Activated CD4-positive, alpha-beta memory T cell treated with anti-CD3 and anti-CD28 coated beads for 36 hours (primary cell): ENCODE measurements at places on chromosomes 7 and 10.

DNA sequence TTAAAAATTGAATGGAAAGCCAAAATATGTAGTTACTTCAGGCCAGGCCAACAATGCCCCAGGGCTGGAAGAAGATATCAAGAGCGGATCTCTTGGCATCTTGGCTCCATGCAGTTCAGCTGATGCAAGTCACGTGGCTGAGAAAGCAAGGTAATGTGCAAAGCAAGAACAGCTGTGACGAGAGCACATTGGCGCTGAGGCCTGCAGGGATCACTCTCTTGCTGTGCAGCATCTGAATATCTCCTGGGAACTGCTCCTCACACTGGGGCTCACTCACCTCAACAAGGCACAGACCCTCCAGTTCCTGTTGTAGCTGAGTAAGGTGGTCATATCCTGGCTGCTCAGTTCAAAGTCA, 14.0 kb downstream of the AKR1B1 start:
- H3K27ac ChIP-seq = no peak overlapping the region
- no peak for DNase-seq
- no peaks in the 10 kb centered on the region for H3K4me1 ChIP-seq
- no peaks in the 10 kb centered on the region for H3K27me3 ChIP-seq

GRCh38 chr10:21036757-21037156, 139.6 kb upstream of the NEBL start:
- no peaks in the 10 kb centered on the region for H3K36me3 ChIP-seq
- no peaks in the 10 kb centered on the region for H3K27me3 ChIP-seq
- no peak overlapping the region for H3K4me3 ChIP-seq
- no peak for DNase-seq

GRCh38 chr10:34607894-34608293, 207.2 kb downstream of the PARD3 start:
- peaks cover 4% of the 10 kb centered on the region for H3K27me3 ChIP-seq
- H3K27ac ChIP-seq = no peak overlapping the region
- no peaks in the 10 kb centered on the region for H3K36me3 ChIP-seq
- DNase-seq = no peak
- H3K4me1 ChIP-seq = no peaks in the 10 kb centered on the region
- H3K4me3 ChIP-seq = no peak overlapping the region

- peak; percentile 39 for DNase-seq
- peaks cover 2% of the 10 kb centered on the region for H3K36me3 ChIP-seq
- H3K27me3 ChIP-seq = no peaks in the 10 kb centered on the region
- H3K4me1 ChIP-seq = peaks cover 32% of the 10 kb centered on the region
- H3K27ac ChIP-seq = peak overlapping the region; percentile 75
Observed at GRCh38 chr7:30027065-30027456, 559 bp upstream of the FKBP14 start.
